Glomerular endothelial cell (primary cell): ENCODE measurements at places on chromosomes 3 and 15. TPM values are rescaled to one million over a fixed set of nuclear protein-coding genes. Genes with fewer than 3 reads are reported as not detected.

CP gene
- 0.53 TPM in 1 of 2 replicates, not detected in the other for total RNA-seq

SEMA7A gene
- 15.3 and 25.6 TPM in 2 replicates for total RNA-seq

SPTBN5 gene
- total RNA-seq, result 6.8 and 15.0 TPM in 2 replicates

WDR93 gene
- total RNA-seq, result not detected in 2 replicates

DNAJB11 gene
- 63.6 and 101 TPM in 2 replicates for total RNA-seq

PLCH1 gene
- total RNA-seq, result 1.2 TPM in 1 of 2 replicates, not detected in the other

HGD gene
- total RNA-seq, result 1.1 TPM in 1 of 2 replicates, not detected in the other

SNAP23 gene
- total RNA-seq, result 106 and 118 TPM in 2 replicates

MRPS25 gene
- total RNA-seq, result 18.1 and 55.6 TPM in 2 replicates

SLC28A1 gene
- not detected in 2 replicates for total RNA-seq

ZMYND10 gene
- 0.12 and 0.44 TPM in 2 replicates for total RNA-seq
